ENCODE measurements at places on chromosomes 2 and 18.

DNA sequence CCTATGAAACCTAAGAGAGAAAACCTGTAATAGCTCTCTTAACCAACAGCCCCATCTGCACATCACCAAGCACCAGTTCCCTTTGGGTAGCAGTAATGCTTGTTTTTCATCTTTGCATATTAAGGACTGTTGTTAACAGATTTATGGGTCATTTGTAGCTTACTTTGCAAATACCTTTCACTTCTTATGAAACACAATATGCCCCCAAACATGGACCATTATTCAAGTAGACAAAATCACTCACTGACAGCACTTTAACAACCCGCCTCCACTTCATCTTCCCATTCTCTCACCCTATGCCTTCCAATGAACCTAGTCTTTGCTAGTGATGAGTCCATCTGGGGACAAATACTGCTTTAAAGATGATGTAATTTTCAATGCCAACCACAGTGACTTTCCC, 64.4 kb downstream of the GFPT1 start:
- DNase-seq: no peak

DNA sequence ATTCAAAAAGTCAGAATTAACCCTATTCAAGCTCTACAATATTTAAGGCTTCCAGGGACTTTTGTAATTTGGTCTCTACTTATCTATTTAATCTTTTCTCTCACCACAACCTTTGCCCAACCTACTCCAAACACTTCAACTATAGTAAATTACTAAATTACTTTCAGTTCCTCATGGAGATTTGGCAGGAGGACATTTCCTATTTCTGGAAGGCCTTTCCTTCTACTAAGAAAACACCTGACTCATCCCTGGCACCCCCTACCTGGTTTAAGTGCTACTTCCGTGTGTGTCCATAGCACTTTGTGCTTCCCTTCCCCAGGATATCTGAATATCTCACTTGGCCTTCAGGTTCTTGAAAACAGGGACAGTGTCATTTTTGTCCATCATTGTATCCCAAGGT, 96.3 kb downstream of the UPP2 start:
- no peak for DNase-seq

DNA sequence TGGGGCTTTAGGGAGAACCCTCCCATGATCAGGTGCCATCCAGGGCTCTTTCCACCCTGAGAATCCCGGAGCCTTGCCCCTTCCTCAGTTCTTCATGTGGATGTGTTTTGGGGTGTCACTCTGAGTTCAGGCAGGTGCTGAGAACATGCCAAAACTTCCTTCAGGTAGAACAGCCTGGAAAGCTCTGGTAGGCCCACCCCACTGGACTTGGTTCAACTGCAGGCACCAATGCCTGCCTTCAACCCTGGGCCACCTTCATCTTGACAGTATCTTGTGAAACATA, 85.8 kb downstream of the EPAS1 start:
- DNase-seq: no peak

- DNase-seq: peak; percentile 3
Observed at GRCh38 chr18:24530630-24531111, 70.2 kb downstream of the HRH4 start.

DNA sequence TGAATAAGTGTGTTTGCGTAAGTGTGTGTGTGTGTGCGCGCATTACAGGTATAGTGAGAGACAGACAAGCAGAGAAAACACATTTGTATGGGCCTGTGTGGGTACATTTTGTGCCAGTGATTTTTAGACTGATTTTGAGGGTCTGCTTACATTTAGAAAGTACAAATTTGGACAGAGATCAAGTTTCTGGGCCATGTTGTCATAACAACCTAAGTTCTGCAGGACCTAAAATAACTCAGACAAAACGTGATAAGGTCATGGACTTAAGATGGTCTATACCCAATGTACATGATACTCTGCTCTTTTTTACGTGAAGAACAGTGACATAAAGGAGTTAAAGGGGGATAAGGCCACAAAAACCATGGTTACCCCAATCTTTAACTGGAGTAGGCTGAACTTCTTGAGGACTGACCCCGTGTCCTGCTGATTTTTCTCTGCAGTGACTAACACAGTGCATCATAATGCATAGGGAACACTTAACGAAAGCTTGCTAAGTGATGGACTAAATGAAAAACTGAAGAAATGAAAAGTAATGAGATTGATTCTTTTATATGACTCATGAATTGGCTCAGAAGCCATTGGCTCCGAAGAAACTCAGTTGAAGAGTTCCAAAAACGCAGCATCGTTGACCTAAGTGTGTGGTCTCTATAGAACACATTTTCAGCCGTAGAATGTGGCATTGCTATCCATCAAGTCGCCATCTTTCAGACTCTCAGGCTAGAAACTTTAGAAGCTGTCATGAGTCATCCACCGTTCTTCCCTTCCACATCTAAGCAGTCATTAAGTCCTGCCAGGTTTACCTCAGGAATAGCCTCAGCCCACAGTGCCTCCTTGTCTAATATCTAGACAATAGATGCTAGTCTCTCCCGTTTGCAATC, 61.6 kb upstream of the NCOA1 start:
- DNase-seq: no peak

DNA sequence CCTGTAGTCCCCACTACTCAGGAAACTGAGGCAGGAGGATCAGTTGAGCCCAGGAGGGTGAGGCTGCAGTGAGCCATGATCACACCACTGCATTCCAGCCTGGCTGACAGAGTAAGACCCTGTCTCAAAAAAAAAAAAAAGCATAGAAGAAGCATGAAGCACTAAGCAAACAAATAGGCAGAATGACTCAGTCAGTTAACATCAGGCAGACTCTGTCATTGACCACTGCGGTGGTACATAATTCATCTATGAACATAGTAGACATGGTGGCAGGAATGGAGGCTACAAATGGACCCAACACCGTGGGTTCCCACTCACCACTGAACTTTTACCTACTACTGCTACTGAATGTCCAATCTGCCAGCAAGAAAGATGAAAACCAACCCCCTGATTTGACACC, 7.6 kb upstream of the ASXL2 start:
- DNase-seq: peak; percentile 81

- DNase-seq: no peak
Observed at GRCh38 chr2:216636551-216637450, 3.6 kb downstream of the IGFBP2 start.

DNA sequence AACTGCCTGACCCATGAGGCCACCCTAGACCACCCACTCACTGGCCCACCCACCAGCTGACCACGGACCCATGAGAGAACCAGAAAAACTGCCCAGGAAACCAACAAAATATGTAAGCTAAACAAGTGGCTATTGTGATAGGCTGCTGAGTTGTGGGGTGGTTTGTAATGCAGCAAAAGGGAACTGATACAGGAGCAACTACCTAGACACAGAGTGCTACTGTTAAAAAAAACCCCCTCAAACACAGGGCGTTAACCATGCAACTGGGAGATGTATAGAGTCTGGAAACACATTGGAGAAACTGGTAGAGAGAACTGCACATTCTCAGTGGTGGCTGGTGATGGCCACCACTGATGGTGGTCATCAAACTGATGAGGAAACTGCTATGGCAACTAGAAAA, 206.3 kb upstream of the GYPC start:
- no peak for DNase-seq

DNA sequence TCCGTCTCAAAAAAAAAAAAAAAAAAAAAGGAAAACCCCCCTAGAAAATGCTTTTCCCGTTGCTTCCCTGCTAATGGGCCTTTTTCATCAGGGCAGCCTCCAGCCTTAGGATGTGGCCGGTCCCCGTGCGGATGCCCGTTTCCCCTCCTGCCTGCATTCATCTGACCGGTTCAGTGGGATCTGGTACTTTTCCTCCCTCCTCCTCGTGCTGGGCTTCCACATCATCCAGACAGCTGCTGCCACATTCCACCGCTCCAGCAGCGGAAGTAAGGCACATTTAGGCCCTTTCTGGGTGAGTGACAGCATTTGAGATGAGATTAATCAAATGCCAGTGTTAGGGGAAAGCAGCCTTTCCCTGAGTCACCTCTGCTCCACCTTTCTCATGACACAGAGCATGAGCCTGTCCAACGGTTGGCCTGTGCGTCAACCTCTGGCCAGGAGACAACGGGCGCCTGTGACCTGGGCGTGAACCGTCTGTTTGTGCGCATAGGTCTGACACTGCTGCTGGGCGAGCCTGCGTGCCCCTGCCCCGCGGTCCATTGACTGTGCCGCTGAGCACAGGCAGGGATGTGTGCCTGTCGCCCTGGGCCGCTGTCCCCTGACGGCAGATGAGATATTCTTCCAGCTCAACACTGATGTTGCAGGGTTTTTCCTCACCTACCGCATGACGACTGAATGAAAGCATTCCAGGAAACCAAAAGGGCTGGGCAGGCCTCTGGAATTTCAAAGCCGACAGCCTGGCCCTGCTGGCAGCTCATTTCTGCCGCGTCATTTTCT, 174.0 kb downstream of the TGIF1 start:
- DNase-seq: peak; percentile 92

GRCh38 chr2:43408407-43409160, 182.2 kb upstream of the ZFP36L2 start:
- no peak for DNase-seq

- peak; percentile 44 for DNase-seq
Observed at GRCh38 chr2:11175293-11175795, 20.1 kb downstream of the SLC66A3 start.

- no peak for DNase-seq
Observed at GRCh38 chr2:25082002-25082622, 40.2 kb downstream of the EFR3B start.

GRCh38 chr2:164242409-164242808, 378.9 kb downstream of the GRB14 start:
- DNase-seq: no peak

Measured in non-pigmented ciliary epithelial cell (primary cell).